IPS-NIHi11 (cell line): ENCODE measurements at places on chromosomes 11 and 22.

DNA sequence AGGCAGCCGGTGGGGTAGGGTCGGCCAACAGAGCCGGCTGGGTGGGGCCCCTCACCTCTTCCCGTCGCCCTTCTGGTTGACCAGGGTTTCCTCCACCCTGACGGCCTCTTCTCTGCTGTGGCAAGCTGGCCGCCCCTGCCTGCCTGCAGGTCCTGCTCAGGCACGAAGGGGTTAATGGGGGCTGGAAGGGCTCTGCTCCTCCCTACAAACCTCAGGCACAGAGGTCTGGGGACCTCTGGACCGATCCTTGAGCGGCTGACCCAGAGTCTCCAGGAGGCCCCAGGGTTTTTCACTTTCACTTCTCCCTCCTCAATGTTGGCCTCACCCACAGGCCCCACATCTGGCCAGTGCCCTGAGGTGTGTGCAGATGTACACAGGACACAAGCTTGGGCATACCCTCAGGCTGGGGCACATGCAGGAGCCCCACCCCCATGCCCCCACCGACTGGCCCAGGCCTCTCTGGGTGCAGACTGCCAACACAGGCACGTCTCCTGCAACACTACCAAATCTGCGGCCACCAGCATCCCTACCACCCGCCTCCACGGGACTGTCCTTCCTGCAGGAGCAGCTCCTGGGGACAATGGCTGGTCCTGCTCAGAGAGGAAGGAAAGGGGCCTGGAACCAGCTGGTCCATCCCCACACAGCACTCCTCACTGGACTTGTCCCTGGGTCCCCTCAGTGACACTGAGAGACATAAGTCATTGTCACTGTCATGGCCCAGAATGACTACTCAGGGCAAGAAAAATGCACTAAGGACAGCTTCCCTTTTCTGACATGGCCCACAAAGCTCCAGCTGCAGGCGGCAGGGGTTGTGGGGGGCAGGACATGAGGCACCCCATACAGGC, 3.2 kb upstream of the TBX1 start:
- DNase-seq, result no peak

GRCh38 chr11:78715639-78716311, 141.1 kb upstream of the NARS2 start:
- peak; percentile 82 for DNase-seq

DNA sequence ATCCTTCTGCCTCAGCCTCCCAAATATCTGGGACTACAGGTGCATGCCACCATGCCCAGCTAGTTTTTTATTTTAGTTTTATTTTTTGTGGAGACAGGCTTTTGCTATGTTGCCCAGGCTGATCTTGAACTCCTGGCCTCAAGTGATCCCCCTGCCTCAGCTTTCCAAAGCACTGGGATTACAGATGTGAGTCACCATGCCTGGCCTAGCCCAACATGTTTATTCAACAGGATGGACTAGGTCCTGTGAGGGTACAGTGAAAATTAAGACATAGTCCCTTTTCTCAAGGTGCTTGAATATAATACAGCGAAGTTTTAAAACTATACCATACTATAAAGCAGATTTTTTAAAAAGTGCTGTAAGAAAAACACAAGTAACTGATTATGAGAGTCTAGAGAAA, 45.2 kb upstream of the EED start:
- DNase-seq, result no peak

GRCh38 chr11:11170352-11171084, 182.5 kb downstream of the CSNK2A3 start:
- no peak for DNase-seq

DNA sequence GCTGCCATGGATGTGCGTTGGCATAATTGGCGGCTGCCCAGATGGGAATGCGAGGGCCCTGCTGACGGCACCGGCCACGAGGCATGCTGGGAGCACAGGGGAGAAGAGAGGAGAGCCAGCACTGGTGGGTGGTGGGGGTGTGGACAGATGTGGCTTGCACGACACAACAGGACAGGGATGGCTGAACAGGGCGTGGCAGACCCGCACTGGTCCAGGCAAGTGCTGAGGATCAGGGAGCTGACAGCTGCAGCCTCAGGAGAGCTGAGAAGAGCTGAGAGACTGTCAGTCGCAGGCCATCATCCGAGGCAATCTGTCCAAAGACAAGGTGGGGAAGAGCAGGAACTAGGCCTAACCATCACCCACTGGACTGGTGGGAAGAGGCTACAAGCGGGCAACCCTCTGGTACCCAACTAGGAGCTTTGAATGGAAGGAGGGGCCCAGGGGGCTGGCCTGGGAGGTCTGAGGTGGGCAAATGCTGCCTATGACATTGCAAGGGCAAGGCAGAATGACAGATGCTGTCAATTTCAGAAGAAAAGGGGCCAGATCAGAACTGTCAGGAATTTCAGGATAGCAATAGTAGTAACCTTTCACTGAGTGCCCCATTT, 2.4 kb downstream of the GNB1L start:
- DNase-seq, result no peak

DNA sequence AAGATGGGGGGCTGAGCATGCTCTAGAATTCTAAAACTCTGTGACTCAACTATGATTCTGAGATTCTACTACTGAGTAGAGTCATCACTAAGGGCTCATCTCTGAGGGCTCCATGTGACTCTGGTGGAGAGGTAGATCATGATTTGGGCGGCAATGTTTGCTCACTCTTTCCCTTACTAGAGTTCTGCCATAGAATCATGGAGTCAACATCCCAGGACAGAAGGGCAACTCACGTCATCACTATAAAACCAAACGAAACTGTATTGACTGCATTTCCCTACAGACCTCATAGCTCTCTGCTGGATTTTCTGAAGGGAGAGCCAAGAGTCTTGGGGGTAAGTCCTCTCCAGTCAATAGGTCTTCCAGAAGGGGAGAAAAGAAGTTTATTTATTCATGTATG, at the start of gene MS4A14:
TSS of gene MS4A14 (plus strand) at position 78 of the 400 bp plus-strand sequence. CDS start at position 198, 120 bp downstream.
- DNase-seq, result no peak

GRCh38 chr22:49907807-49908206, 10.4 kb downstream of the ALG12 start:
- no peak for DNase-seq

DNA sequence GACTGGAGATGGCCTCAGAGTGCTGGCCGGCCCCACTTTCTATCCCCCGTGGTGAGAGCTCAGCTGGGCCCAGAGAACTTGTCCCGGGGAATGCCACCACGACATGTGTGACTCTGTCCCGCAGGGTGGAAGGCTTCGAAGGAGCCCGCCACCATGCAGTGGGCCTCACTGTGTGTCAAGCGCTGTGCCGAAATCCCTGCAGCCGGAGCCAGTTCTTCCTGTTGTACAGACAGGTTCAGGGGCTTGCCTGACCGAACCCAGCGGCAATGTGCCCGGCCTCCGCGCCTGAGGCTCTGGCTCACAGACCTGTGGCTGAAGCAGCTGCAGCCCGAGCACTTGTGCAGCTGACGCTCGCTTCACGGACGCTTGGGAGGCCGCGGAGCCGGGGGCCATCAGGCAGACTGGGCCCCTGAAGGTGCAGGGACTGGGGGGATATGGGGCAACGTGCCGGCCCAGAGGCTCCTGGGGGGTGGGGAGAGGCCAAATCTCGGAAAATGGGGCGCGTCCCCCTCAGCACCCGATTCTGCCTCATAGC, 650 bp downstream of the PPM1F start:
- peak; percentile 46 for DNase-seq

GRCh38 chr22:22936915-22937656, 49.5 kb downstream of the IGLL5 start:
- DNase-seq, result no peak

DNA sequence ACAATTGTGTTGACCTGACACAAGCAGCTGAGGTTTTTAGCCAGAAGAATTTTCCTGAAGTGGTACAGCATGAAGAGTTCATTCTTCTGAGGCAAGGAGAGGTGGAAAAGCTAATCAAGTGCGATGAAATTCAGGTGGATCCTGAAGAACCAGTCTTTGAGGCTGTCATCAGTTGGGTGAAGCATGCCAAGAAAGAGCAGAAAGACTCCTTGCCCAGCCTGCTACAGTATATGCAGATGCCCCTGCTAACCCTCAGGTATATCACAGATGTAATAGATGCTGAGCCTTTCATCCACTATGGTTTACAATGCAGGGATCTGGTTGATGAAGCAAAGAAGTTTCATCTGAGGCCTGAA, 12.9 kb upstream of the SCARF2 start:
- no peak for DNase-seq

- no peak for DNase-seq
Observed at GRCh38 chr11:69923196-69923595, 104.0 kb upstream of the FGF3 start.

DNA sequence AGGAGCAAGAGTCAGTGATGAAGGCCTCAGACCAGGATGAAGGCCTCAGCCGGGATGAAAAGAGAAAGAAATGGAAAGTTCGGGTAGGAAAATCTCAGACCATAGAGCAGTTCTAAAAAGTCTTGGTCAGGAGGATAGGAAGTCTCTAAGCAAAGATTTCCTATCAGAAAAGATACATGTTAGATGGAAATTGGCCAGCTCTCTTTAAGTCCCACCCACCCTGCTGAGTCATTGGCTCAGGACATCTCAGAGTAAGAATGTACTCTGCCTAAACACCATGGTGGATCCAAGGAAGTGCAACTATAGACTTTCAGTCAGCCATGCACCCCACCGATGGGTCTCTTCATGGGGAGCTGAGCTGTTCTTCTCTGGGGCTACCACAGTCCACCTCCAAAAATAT, 4.4 kb downstream of the OR8B3 start:
- DNase-seq, result no peak

DNA sequence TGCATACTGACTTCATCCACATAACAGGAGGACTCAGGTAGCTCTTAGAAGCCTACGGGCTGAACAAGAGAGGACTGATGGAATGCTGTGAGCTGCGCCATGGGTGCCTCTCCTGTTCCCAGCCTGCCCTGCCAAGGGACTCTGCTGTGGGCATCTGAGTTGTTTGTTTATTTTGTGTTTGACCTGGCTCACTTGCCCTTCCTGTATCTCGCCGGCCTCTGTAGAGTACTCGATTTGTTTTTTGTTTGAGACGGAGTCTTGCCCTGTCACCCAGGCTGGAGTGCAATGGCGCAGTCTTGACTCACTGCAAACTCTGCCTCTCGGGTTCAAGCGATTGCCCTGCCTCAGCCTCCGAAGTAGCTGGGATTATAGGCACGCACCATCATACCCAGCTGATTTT, 1.8 kb downstream of the TTC38 start:
- DNase-seq, result no peak

DNA sequence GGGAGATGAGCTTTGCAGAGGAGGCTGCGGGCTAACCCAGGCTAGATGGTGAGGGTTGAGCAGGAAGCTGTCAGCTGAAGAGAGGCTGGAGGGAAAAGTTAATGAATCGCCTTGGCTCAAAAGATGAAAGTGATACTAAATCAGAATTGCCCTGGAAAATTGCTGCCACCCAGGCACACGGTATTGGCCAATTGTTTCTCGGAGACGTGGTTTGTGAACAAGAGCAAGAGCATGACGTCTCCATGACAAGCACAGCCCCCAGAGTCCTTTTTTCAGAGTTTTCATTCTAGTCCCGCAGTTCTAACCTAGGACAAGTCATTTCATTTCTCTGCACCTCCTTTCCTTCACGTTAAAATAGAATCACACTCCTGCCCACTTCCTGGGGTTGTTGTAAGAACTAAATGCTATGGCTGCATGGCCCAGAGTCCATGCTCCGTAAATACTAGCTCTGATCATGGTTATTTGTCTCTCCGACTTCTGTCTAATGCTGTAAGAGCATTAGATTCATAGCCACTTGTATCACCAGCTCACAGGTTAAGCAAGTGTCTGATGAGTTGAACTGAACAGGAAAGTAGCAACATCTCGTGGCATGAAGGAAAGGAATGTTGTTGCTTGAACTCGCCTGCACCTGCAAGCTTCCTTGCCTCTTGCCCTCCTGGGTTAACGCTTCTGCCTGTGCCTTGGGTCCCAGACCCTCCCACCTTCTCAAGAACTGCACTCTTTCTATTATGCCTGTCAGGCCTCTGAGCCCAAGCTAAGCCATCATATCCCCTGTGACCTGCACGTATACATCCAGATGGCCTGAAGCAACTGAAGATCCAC, 33.8 kb upstream of the NUP50 start:
- DNase-seq, result no peak

- DNase-seq, result no peak
Observed at GRCh38 chr11:33949252-33949913, 57.5 kb upstream of the LMO2 start.

GRCh38 chr11:129728581-129728980, 87.1 kb upstream of the TMEM45B start:
- DNase-seq, result no peak

- DNase-seq, result no peak
Observed at GRCh38 chr11:106950067-106950491, 68.2 kb downstream of the GUCY1A2 start.

- no peak for DNase-seq
Observed at GRCh38 chr11:49221112-49221511, 12.7 kb upstream of the FOLH1 start.

GRCh38 chr11:1281326-1281973, 28.0 kb downstream of the TOLLIP start:
- DNase-seq, result no peak
